ENCODE measurements at places on chromosomes 2 and 18.

- no peak for DNase-seq
Measured at GRCh38 chr18:31667185-31667584, 17.2 kb downstream of the B4GALT6 start.

GRCh38 chr2:159553727-159554126 is 62.6 kb downstream of the BAZ2B start:
- DNase-seq: no peak

DNA sequence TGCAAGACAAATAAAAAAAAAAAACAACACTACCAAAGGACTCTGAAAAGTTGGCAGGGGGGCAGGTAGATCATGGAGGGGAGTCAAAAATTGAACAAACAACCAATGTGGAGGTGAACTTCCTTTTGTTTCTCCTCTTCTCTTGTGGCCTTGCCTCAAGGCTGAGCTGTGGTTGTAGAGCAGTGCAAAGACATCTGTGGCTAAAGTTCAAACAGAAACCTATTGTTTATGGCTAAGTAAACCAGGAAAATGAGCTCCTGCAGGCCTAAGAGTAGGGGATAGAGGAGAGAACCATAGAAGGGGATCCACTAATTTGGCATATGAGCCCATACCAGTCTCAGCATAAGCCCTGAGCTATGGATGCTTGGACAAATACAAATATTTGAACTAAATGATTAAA is 40.2 kb upstream of the EGR4 start:
- DNase-seq: no peak

DNA sequence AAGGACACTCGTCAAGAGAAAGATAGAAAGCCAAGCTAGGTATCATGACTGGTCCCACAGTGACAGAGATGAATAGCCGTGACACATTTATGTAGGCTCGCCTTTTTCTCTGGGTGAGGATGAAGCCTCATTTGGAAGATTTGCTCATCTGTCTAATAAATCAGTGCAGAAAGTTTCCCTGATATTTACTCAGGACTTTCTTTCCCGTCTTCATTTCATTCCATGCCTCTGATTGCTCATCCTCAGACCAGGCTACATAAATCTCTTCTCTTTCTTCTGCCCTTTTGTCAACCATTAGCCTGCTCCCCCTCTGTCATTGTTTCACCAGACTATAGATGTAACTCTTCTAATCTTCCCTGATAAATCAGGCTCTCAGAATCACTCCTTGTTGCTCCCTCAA is 361.8 kb upstream of the MEIS1 start:
- no peak for DNase-seq

DNA sequence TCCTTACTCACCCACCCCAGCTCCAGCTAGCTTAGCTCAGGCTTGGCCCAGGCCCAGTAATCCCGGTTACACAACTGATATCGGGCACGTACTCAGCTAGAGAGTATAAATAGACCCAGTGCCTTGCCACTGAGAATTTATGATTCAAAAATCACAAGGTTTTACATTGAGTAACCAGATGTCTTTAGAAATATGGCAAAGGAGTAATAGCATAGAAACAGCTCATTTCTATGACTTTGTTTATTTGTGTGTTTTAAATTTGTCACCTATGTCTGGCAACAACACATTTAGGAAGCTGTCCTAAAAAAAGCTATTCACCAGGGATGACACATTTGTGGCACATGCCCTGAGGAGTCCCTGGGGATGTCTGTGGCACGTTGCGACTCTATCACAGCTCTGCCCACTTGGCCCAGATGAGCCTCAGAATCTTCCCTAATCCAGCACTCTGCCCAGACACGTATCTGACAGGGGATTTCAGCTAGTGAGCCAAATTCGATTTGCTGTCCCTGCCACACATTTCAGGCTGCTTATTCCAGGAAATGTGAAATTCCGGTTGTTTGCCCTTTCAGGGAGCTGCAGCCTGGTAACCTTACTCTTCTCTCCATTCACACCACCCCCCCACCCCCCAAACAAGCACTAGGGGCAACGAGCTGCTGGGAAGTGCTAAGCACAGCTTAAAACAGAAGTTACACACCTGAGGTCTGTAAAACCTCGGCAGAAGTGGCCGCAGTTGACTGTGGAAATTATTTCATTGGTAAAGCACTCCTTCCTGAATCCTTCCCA is 85.4 kb upstream of the ZCCHC2 start:
- DNase-seq: no peak

DNA sequence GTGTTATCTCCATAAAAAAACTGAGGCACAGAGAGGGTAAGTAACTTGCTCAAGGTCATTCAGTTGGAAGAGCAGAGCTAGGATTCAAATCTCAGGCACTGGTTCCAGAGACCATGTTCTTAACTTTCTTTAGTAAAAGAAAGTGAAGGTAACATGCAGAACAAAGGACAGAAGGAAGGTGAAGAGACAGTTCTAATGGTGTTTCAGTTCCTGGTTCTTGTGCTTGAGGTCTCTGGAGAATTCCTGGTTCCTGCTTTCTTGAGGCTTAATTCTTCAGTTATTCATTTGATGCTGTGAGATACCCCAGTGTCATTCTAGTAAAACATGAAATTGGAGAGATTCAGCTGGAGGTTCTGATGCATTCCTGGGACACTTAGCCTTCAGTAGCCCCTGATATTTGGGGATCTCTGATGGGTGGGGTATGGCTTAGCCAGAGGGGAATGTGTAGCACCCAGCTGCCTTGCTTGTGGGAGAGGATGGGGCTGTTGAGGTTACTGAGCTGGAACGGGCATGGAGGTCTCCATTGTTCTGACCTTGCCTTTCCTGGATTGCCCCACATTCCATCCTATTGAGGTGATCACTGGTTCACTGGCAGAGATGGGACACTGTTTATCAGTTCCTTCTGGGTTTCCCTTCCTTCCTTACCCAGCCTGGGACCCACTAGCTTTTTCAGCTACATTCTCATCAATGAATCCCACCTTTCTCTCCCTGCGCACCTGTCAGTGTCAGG is 46.8 kb downstream of the SEMA4F start:
- no peak for DNase-seq

DNA sequence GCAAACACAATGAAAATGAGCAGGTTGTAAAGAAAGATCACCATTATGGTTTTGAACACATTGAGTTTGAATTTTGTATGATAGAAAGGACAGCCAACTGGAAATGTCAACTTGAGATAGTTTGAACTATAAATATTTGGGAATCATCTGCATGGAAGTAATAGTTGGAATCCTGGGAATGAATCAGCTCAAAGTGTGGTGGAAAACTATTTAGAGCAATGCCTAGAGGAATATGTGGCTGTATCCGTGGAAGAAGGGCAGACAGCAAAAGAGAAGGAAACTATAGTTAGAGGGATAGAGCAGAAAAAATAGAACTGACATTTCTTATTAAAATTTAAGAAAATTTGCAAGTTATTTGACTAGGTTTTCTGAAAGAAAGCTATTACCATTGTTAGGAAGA is 112.5 kb upstream of the OTX1 start:
- DNase-seq: no peak

- DNase-seq: peak; percentile 70
Measured at GRCh38 chr18:79826966-79827365, 29.2 kb downstream of the KCNG2 start.

Measured in H9 (cell line).